ENCODE measurements at places on chromosomes 3 and 15.

GRCh38 chr15:72176159-72176558, 21.4 kb downstream of the GRAMD2A start:
- DNase-seq, result no peak

DNA sequence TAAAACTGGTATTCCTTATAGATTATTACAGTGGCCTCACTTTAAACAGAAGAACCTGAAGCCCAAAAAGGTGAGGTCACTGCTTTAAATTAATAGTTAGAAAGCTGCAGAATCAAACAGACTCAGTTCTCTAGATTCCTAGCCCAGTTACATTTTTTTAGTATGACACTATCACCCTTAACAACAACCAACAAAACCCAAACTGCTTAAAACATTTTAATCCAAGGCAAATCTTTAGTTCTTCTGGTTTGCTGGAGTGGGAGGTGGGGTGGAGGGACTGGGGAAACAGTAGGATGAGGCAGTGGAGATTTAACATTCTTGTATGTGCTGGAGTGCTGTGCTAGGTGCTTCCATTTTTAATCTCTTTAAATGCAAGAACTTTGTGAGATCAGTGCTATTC, 631.6 kb upstream of the KCNMB2 start:
- no peak for DNase-seq

- DNase-seq, result no peak
Observed at GRCh38 chr15:25740383-25741255, 122.5 kb downstream of the ATP10A start.

GRCh38 chr15:66852064-66852905, 150.2 kb downstream of the SMAD6 start:
- DNase-seq, result no peak
